Dermis blood vessel endothelial cell (primary cell): ENCODE measurements at places on chromosomes 7 and 10. TPM values are rescaled to one million over a fixed set of nuclear protein-coding genes. Genes with fewer than 3 reads are reported as not detected.

DGKI gene
- total RNA-seq, result 2.7 and 3.9 TPM in 2 replicates

CALML3 gene
- not detected in 2 replicates for total RNA-seq

EBLN1 gene
- not detected in 2 replicates for total RNA-seq

CHAT gene
- not detected in 2 replicates for total RNA-seq

PROSER2 gene
- total RNA-seq, result 7.5 and 11.2 TPM in 2 replicates

- no peak for DNase-seq
These were observed 99.6 kb upstream of the ANLN start for GRCh38 chr7:36289833-36290661.

GRCh38 chr7:72490301-72490700, 78.2 kb upstream of the CALN1 start:
- DNase-seq, result no peak

GRCh38 chr7:5681423-5681822, 100.0 kb downstream of the RNF216 start:
- DNase-seq, result no peak

DNA sequence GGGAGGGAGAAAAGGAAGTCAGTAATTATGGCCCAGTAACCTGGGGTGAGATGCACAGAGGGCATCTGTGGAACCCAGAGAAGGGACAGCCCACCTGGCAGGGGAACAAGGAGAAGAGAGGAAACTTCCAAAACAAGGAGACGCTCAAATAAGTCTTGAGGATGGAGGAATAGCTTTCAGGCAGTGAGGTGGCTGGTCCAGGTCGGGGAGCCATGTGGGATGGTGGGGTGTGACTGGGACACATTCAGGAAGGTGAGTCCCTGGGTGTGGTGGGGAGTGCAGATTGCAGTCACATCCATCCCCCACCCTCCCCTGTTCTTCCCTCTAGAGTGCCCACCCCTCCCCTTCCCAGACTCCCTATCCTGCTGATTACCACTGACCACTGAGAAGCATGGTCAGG, 175.4 kb downstream of the GRID1 start:
- DNase-seq, result no peak

DNA sequence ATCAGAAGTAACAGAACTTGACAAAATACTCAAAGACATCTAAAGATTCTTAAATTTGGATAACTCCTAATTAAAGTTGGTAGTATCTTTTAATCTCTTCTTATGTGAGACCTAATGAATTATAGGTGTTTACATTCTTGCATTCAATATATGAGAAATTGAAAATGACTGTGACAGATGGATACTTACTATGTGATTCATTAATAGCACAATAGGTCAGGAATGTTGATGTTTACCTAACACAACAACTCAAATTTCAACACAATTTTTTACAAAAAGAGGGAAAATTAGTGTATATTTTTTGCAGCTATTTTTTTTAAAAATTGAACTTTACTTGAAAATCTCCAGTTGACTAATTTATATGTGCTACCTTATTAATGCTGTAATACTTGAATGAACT, 31.7 kb upstream of the MCU start:
- DNase-seq, result no peak

- peak; percentile 25 for DNase-seq
These were observed at the start of gene COL26A1 for GRCh38 chr7:101362334-101363195. COL26A1 (plus strand) TSS chr7:101362875; CDS start chr7:101363033, 158 bp downstream.

DNA sequence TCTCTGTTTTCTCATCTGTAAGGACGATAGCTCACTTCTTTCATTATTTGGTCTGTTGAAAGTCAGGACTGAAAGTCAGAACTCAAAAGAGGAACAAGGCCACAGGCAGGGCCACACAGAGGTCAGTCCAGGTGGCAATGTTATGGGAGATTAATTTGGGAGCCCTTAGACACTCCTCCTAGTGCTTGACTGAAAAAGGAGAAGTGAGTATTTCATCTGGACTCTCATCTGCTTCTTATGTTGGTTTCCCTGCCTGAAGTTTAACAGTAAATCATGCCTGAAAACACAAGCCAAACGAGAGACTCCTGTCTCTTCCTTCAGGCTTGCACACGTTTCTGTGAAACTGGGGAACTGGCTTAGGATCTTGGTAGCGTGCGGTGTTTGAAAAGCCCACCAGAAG, 248.5 kb downstream of the BUB3 start:
- DNase-seq, result no peak

DNA sequence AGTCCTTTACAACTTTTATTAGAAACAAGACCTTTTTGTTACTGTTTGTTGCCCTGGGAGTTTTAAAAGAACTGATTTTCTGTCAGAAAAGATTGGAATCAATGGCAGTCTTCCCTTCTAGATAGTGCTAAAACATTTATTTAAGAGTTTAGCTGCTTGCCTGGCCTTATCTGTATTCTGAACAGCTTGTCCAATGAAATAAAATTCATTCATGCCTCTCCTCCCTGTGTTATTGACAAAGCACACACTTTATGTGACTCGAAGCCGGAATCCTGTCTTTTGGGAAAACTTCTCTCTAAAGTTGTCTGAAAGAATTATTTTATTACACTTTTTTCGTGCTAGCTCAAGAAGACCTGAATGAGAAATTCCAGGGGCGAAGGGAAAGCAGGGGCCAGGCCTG, 992.5 kb downstream of the TYW1 start:
- no peak for DNase-seq

DNA sequence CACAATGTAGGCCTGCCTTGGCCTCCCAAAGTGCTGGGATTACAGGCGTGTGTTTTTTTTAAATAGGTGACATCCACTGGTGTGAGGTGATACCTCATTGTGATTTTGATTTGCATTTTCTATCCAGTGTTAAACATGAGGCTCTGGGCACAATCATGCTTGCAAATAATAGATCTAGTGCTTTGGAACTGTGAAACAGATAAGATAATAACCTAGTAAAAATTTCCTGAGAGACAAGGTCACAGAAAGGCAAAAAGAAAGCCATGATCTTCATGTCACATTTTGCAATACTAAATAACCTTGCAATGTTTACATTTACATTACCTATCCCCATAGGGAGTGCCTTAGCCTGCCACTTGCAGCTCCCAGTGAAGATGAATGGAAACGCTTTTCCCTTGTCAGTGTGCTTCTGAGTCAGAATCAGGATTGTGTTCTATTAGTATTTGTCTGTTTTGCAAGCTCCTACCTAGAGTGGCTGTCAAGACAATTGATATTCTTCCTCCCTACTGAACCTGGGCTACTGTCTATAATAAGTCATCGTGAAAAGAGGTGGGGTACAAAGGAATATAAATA, 256.5 kb downstream of the PHTF2 start:
- no peak for DNase-seq

GRCh38 chr10:79627075-79627474, 16.3 kb downstream of the SFTPA1 start:
- DNase-seq, result no peak

DNA sequence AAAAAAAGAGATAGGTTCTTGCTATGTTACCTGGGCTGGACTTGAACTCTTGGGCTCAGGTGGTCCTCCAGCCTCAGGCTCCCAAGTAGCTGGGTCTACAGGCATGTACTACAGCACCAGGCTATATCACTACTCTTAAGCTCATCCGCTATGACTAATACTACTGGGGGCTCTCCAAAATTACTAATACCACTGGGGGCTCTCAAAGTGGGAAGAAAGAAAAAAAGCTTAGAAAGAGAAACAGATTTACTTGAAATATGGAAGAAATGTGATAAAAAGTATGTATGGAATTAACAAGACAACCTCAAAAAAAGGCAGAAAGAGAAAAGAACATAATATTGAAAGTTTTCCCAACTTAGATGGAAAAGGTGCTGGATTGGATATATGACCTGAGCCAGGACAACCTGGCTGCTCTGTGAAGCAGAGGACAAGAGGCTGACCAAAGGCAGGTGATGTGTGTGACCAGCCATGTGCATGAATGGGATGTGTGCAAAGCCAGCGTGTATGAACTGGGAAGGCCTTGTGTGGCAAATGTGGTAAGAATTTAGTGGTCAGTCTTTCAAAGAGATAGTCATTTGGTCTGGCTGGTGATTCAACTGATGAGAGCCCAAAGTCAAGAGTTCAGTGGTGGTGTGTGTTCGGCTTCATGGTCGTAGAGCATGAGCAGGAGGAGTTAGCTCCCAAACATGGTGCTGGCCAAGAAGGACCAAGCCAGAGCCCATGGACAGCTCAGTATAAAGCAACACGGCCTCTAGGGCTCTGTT, 232.4 kb upstream of the KLF14 start:
- no peak for DNase-seq

DNA sequence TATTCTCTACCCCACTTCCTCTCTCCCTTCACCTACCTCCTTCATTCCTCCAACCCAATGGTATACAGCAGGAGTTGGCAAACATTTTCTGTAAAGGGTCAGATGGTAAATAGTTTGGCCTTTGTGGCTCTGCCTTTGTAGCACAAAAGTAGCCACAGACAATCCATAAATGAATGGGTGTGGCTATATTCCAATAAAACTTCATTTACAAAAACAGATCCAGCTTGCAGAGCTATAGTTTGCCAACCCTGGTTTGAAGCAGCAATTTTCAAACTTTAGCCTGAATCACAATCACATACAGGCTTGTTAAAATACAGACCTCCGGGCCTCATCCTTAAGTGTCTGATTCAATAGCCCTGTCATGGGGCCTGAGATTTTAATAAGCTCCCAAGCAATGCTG, 110.5 kb downstream of the CPEB3 start:
- no peak for DNase-seq

DNA sequence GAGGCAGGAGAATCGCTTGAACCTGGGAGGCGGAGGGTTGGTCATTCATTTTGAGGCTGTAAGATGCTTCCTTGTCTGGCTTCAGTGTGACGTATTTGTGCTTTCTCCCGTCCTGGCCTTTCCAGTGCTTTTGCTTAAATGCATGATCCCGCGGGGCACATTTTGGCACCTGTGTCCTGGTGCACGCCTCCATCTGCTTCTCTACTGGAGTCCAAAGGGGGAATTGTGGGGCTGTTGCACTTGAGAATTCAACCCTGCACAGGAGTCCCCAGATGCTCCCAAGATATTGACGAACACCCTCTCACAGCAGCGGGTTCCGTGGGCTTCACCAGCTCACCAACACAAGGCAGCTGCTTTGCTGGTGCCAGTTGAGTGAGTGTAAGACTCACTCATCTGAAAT, 10.3 kb upstream of the LRRC27 start:
- DNase-seq, result no peak

DNA sequence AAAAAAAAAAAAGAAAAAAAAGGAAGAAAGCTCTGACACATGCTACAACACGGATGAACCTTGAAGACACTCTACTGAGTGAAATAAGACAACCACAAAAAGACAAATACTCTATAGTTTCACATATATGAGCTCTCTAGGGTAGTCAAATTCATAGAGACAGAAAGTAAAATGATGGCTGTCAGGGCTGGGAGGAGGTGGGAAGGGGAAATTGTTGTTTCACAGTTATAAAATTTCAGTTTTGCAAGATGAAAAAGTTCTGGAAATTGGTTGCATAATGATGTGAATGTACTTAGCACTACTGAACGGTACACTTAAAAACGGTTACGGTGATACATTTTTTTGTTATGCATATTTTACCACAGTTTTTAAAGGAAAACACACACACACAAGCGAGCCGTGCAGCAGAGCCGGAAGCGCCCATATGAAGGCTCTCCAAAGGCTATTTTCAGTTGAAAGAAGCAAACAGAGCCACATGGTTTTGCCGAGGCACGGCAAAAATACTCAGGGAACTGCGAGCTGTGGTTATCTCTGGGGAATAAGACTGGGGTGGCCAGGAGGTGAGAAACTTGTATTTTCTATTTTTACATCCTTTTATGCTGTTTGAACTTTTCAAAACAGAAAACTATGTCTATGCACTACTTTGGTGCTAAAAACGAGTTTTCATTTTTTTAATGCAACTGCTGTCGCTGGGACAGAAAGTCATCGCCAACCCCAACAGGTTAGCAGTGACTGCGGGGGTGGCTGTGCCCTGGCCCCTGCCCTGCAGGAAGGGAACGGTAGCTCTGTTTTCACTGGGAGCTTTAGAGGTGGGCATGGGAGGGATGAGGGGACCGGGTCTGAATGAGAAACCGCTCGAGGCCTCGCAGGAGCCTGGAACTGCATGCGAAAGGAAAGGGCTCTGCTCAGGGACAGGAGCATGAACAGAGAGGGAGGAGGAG, 132.9 kb downstream of the OAT start:
- no peak for DNase-seq

DNA sequence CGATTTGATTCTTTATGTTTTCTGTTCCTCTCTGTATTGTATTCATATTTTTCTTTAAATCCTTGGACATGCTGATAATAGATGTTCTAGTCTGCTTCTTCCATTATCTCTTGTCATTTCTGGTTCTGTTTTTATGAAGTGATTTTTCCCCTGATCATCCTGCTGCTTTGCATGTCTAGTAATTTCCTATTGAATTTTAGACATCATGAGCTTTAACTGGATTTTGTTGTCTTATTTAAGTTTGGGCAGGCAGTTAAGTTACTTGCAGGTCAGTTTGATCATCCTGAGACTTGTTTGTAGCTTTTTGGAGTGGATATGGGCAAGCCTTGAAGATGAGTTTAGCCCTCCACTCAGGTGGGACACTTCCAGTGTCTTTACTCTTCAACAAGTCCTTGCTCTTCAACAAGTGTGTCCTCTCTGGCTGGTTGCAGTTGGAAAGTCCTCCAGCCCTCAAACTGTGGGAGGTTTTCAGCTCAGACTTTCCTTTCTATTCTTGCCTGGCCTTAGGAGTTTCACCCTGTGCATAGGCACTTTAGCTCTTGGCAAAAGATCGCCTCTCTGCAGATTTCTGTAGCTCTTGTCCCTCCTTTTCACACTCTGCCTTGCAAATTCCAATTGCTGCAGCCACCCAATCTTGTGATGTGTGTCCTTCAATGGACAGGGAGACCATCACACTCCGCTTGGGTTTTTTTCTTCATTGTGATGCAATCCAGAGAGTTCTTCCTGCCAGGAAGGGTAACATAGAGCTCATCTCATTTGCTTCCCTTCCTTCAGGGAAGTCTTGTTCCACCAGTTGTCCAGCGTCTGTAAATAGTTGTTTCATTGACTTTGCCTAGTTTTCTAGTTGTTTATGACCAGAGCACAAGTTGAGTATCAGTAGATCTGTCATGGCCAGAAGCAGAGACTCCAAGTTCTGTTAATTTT, 197.2 kb upstream of the SH2B2 start:
- DNase-seq, result no peak

DNA sequence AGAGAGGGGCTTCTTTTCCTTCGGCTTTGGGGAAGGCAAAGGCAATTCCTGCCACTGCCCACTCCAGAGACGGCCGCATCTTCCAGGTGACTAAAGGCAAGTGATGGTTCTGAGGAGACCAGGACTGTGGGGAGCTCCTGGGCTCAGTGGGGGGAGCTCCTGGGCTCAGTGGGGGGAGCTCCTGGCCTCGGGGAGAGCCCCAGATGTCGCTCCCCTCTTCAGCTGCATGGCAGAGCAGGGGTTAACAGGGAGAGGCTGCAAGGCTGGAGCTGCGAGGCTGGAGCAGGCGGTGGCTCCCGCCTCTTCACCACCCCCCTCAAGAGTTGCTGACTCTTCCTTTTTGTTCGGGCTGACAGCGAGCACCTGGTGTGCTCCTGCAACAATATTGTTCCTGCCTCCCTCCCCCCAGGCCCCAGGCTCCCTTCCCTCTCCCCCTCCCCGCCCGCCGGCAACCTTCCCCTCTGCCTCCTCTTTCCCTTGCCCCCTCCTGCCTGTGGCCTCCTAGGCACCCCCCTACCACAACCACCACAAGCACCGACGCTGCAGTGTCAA, 56.3 kb upstream of the LBX1 start:
- DNase-seq, result no peak
